Breast epithelium (tissue), 4 donors: ENCODE measurements at places on chromosomes 7 and 10. TPM values are rescaled to one million over a fixed set of nuclear protein-coding genes. Genes with fewer than 3 reads are reported as not detected.

Gene NYAP1
- 0.59 TPM for total RNA-seq

Gene CD36
- 240 TPM for total RNA-seq

Gene CTAGE8
- 4.3 TPM for total RNA-seq

Gene SCART1
- total RNA-seq = 3.7 TPM

Gene SLC39A12
- total RNA-seq = 0.88 TPM

Gene CPVL
- 11.4 TPM for total RNA-seq

Gene CABCOCO1
- total RNA-seq = 1.3 TPM

Gene GPR26
- total RNA-seq = not detected

Gene DLX6
- not detected for total RNA-seq

Gene CALHM1
- total RNA-seq = not detected

Gene TRIL
- total RNA-seq = 8.3 TPM

Gene AKR1C8
- 0.73 TPM for total RNA-seq

Gene OR2A5
- not detected for total RNA-seq

Gene PRKCQ
- total RNA-seq = 0.98 TPM

Gene PON1
- total RNA-seq = 0.29 TPM

Gene DCLRE1A
- total RNA-seq = 4.0 TPM

Gene ABCC2
- 3.1 TPM for total RNA-seq

Gene SUN1
- 160 TPM for total RNA-seq

Gene GOLGA7B
- total RNA-seq = 0.33 TPM
